Stimulated activated CD4-positive, alpha-beta T cell treated with anti-CD3 and anti-CD28 coated beads, TNF-alpha, amount 100 ng/mL, for 24 hours (primary cell): ENCODE measurements at places on chromosomes 3 and 15.
A peak's percentile ranks its signal among the peaks of the same experiment; 100 is the strongest.

DNA sequence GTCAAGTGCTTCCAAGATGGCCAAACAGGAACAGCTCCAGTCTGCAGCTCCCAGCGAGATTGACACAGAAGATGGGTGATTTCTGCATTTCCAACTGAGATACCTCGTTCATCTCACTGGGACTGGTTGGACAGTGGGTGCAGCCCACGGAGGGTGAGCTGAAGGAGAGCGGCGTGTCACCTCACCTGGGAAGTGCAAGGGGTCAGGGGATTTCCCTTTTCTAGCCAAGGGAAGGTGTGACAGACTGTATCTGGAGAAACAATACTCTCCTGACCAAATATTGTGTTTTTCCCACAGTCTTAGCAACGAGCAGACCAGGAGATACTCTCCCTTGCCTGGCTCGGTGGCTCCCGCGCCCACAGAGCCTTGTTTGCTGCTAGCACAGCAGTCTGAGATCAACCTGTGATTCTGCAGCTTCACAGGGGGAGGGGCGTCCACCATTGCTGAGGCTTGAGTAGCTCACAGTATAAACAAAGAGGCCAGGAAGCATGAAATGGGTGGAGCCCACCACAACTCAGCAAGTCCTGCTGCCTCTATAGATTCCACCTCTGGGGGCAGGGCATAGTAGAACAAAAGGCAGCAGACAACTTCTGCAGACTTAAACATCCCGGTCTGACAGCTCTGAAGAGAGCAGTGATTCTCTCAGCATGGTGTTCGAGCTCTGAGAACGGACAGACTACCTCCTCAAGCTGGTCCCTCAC, 293.5 kb upstream of the SUCLG2 start:
- DNase-seq, result peak; percentile 5

- DNase-seq, result no peak
Measured at GRCh38 chr3:10666621-10667020, 149.4 kb upstream of the SLC6A11 start.

DNA sequence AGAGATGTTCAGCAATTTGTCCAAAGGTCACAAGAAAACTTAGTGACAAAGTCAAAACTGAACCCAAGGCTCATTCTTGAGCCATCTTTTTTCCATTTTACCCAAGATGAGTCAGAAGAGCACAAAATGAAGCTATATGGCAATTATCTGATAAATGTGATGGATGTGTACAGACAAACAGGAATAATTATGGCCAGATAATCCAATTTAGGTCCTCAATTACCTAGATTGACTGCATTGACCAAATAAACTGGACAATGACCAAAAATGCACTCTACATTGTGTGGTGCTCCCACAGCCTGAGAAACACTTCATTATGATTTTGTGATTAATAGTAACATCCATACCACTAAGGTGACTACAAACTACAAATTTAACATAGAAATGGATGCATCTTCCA, 1105.8 kb downstream of the IGSF11 start:
- no peak for DNase-seq

- DNase-seq, result peak; percentile 46
Measured at GRCh38 chr3:71064956-71065763, 518.4 kb downstream of the FOXP1 start.

- peak; percentile 73 for DNase-seq
Measured at GRCh38 chr15:89167267-89168176, 53.9 kb downstream of the RLBP1 start.

DNA sequence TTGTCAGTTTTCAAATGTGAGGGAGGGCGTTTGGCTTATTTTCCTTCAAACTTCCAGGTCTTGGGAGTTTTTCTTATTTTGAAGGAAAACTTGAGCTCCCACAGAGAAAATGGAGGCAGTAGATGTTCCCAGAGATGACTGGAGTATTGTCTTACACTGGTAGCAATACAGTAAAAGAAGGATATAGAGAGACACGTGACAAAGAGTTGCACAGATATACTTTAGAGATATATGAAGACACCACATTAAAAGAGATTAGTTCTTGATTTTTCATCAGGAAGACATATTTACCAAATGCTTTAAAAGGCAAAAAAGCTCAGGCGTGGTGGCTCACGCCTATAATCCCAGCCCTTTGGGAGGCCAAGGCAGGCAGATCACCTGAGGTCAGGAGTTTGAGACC, 490.9 kb downstream of the FOXP1 start:
- no peak for DNase-seq

DNA sequence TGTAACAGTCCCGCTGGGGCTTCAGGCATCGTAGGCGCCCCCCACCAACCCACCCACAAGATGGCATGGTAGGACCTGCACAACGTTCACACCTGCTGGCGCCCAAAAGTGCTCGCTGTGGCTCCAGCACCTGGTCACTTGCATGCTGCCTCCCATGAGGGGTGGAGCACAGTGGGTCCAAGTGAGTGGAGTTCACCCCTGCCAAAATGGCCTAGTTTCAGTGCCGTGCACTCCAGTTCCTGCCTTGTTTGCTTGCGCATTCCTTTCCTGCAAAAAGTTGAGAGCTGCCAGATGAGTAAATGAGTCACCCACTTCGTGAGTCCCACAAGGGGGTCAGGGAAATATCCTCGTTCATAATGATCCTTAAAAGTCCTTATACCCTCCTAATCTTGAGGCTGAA, 788.7 kb upstream of the DPPA4 start:
- DNase-seq, result no peak

DNA sequence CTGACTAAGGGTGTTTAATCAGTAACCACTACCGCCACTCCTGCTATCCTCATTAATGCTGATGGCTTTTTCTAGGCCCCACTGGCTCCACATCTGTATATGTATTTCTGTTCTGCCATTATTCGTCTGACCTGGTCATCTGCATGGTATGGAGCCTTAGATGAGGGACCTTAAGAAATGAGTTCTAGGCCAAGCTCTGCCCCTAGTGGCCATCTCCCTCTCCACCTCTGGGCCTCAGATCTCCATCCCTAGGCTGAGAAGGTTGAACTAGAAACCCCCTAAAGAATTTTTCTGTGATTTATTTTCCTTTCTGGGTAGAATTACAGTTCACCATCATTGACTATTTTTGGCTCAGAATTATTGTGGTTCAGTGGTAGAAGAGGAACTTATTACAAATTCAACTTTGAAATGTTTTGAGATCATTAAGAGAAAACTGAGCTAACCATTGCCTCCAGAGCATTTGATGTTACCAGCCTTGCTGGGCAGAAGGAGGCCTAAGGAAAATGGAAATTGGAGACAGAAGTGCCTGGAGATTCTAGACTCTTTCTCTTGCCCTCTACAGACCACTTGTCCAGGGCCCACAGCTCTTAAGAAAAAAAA, 325.2 kb upstream of the NR2E3 start:
- no peak for DNase-seq
